ENCODE measurements at places on chromosomes 12 and 14.
A peak's percentile ranks its signal among the peaks of the same experiment; 100 is the strongest.

DNA sequence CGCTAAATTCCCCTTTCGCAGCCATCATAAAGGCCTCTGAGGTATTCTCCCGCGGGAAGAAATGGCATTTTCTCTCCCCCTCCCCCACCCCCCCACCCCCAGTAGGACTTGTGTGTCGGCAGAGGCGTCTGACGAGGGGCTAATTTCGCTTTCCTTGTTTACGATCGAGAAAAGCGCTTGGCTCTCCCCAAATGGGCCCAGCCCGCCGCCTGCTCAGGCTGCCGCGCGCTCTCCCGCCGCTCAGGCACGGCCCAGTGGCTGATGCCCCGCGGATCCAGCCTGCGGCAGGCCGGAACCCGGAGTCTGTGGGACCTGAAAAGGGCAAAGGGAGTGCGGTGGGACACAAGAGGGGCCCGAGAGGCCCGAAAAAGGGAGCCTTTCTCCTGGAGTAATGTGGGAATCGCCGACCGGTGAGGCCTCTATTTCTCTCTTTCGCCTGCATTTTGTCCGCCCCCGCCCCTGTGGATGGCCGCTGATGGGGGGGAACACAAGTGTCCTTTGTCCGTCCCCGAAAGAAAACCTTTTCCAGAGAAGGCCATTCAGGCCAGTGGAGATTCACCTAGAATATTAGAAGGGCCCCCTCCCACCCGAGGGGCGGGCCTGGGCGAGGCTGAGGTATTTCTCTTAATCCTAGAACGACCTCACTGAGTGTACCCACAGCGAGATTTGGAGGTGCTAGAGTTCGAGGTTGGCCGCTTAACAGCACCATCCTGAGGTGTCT is 9.0 kb upstream of the HOXC6 start:
- DNase-seq, result no peak
- no peak overlapping the region for H3K4me3 ChIP-seq
- peaks cover 2% of the 10 kb centered on the region for H3K36me3 ChIP-seq

DNA sequence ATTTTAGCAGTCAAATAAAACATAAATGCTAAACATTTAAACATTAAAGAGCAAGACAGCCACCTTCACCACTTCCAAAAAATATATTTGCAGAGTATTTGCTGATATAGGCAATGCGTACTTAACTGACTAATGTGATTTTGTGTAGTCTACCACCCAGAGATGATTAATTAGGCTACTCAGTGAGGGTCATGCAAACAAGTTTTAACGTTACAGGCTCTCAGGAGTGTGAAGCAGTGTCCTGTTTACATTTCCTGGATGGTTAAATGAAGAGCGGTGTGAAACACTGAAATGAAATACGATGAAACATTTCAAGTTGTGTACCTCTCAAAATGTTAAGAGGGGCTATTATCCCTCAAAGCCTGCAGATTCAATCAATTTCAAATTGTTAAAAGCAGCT is 165.8 kb upstream of the LRIG3 start:
- H3K27me3 ChIP-seq, result peaks cover 6% of the 10 kb centered on the region
- DNase-seq, result no peak
- no peak overlapping the region for H3K27ac ChIP-seq

DNA sequence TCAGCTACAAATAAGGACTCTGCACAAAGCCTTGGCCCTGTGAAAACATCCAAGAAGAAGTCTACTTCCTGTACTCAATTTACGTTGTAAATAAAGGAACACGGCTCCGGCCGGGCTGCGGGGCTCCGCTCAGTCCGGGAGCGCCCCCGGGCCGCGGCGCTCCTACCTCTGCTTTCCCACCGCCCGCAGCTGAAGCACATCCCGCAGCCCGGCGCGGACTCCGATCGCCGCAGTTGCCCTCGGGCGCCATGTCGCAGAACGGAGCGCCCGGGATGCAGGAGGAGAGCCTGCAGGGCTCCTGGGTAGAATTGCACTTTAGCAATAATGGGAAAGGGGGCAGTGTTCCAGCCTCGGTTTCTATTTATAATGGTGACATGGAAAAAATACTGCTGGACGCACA is 502.3 kb upstream of the FOXG1 start:
- H3K4me1 ChIP-seq, result no peaks in the 10 kb centered on the region
- no peak overlapping the region for H3K27ac ChIP-seq
- H3K36me3 ChIP-seq, result no peaks in the 10 kb centered on the region
- DNase-seq, result no peak
- H3K4me3 ChIP-seq, result no peak overlapping the region

- no peak for DNase-seq
- H3K27ac ChIP-seq, result no peak overlapping the region
- H3K27me3 ChIP-seq, result no peaks in the 10 kb centered on the region
- H3K4me3 ChIP-seq, result no peak overlapping the region
Measured at GRCh38 chr14:105148604-105149145, 19.9 kb downstream of the JAG2 start.

DNA sequence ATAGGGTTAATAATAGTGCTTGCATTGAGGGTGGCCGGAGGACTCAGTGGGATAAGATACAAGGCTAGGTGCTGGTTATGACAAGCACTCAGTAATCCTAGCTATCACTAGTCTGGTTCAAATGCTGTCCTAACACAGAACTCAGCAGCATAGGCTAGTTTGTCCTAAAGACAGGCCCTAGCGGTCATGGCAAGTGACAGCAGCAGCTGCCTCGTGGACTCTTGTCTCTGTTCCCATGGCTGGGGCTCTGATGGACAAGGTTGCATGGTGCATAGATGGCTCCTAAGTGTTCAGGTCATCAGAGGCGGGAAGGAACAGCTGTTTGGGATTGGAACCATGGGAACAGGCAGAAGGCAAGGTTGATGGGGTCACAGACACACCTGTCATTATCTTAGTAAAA is 42.4 kb upstream of the IGF1 start:
- no peak for DNase-seq
- H3K27me3 ChIP-seq, result peaks cover 4% of the 10 kb centered on the region
- H3K4me3 ChIP-seq, result no peak overlapping the region
- H3K36me3 ChIP-seq, result no peaks in the 10 kb centered on the region

DNA sequence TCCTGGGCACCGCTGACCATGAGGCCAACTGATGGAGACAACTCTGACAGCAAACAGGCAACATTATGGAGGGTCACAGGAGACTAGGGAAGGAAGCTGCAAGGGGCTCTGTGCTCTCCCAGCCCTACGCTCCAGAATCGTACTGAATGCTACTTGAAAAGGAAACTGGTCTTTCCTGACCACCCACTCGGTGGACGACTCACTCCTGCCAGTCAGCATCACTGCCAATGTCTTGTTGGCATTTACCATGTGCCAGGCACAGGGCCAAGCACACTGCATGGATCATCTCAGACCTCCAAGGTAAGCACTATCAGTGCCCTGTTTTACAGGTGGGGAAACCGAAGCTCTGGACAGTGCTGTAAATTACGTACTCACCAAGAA is 38.0 kb downstream of the CCDC85C start:
- H3K27me3 ChIP-seq, result no peaks in the 10 kb centered on the region
- H3K36me3 ChIP-seq, result no peaks in the 10 kb centered on the region
- H3K4me3 ChIP-seq, result no peak overlapping the region

DNA sequence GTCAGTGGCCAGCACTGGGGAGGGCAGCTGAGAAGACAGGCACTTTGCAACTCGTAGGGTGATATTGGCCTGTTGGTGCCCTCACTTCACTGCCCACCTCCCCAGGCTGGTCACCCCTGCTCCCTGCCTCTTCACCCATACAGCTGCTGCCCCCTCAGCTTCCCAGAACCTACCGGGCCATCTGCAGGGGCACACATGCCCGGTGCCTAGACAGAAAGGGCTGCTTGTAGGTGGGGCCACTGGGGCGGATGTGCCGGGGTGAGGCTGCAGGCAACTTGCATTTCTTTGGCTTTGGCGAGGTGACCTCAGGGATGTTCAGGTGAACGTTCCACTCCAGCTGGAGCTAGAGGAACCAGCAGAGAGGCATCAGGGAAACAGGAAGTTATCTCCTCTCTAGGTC is 17.2 kb downstream of the FAM186B start:
- H3K27ac ChIP-seq, result no peak overlapping the region
- H3K27me3 ChIP-seq, result no peaks in the 10 kb centered on the region
- H3K36me3 ChIP-seq, result peaks cover 17% of the 10 kb centered on the region
- no peaks in the 10 kb centered on the region for H3K4me1 ChIP-seq
- H3K4me3 ChIP-seq, result no peak overlapping the region

GRCh38 chr12:106251631-106252455 is 4.0 kb upstream of the CKAP4 start:
- peaks cover 14% of the 10 kb centered on the region for H3K4me1 ChIP-seq
- no peak overlapping the region for H3K4me3 ChIP-seq
- no peak for DNase-seq
- no peaks in the 10 kb centered on the region for H3K36me3 ChIP-seq

GRCh38 chr12:43842259-43842658 is 6.4 kb downstream of the TMEM117 start:
- peaks cover 12% of the 10 kb centered on the region for H3K36me3 ChIP-seq
- H3K27me3 ChIP-seq, result no peaks in the 10 kb centered on the region
- H3K4me1 ChIP-seq, result peaks cover 15% of the 10 kb centered on the region
- no peak overlapping the region for H3K27ac ChIP-seq
- no peak overlapping the region for H3K4me3 ChIP-seq

GRCh38 chr14:30678926-30679431 is 56.9 kb downstream of the SCFD1 start:
- H3K4me1 ChIP-seq, result peaks cover 4% of the 10 kb centered on the region
- H3K36me3 ChIP-seq, result peaks cover 28% of the 10 kb centered on the region
- H3K27ac ChIP-seq, result no peak overlapping the region
- no peak overlapping the region for H3K4me3 ChIP-seq

DNA sequence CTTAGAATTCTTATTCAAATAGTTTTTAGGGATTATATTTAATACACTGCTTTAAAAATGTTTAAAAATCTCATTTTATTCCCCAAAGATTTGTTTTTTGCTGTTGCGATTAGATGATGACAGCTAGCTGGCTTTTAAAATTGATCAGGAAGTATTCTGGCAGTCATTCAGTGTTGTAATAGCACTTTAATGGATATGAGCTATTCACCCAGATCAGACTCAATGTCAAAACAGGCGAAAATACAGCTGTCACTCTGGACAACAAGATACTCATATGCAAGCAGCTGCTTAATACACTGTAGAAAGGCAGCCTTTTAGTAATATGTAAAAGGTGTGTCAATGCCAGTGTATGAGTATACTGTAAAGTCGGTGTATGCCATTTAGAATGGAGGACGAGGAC is 91.7 kb downstream of the NPAS3 start:
- no peaks in the 10 kb centered on the region for H3K27me3 ChIP-seq
- H3K4me1 ChIP-seq, result no peaks in the 10 kb centered on the region
- DNase-seq, result no peak
- H3K4me3 ChIP-seq, result no peak overlapping the region

DNA sequence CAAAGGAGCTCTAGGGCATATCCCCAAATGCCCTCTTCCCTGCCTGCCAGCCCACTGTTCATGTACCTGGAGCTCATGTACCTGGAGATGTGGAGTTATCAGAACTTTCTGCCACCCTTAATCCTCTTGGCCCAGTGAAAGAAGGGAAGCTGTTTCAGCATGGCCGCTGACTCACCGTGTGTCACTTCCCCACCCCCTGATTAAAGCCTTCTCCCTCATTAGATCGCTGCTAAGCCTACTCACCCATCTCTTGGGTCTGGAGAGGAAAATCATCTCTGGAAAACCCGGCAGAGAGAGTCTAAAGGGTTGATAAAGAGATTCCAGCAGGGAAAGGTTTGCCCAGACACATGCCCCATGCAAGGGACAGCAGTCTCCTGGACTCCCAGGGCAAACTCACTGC is 4.5 kb upstream of the LTBP2 start:
- H3K27ac ChIP-seq, result no peak overlapping the region
- no peak overlapping the region for H3K4me3 ChIP-seq
- H3K4me1 ChIP-seq, result peaks cover 54% of the 10 kb centered on the region

DNA sequence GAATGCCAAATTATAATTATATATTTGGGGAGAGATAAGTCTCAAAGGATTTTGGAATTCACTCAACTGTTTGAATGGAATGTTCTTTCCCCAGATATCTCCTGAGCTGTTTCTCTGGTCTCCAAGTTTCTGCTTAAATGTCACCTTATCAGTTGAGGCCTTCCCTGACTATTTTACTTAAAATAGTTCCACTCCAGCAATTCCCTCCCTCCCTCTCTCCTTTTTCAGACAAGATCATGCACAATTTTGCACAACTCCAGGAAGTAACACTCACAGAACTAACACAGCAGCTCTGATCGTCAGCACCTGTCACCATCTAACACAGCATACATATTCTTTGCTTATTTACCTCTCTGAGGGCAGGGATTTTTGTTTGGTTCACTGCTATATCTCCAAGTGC is 12.5 kb downstream of the BTG1 start:
- H3K4me1 ChIP-seq, result peaks cover 90% of the 10 kb centered on the region
- no peak for DNase-seq
- H3K27me3 ChIP-seq, result no peaks in the 10 kb centered on the region
- peaks cover 63% of the 10 kb centered on the region for H3K36me3 ChIP-seq
- H3K27ac ChIP-seq, result peak overlapping the region; percentile 96

- no peak for DNase-seq
- H3K27me3 ChIP-seq, result peaks cover 86% of the 10 kb centered on the region
- H3K36me3 ChIP-seq, result peaks cover 8% of the 10 kb centered on the region
Measured at GRCh38 chr14:36508418-36509068, 11.5 kb downstream of the NKX2-1 start.

DNA sequence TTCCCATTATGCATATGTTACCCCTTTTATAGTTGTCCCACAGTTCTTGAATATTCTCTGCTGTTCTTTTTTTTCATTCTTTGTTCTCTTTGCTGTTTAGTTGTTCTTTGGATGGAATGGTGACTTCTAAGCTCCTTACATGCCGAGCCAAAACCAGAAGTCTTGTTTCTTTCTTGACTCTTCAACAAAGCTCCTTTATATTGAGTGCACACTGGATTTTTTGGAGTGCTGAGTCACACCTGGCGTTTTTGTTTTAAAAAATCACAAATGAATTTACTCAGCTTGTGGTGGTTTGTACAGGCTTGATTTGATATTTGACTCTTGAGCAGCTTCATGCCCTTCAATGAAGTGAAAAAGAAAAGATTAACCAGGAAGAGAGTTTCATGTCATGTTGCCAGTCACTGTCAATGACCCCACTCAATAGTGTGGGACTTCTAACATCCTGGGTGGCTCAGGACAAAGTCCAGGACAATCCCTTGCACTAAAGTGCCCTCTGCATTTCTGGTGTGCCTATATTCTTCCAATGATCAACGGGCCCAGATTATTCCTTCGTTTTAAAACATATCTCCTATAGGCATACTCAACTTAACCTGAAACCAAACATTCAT is 112.4 kb upstream of the SLC38A4 start:
- H3K27ac ChIP-seq, result no peak overlapping the region
- H3K27me3 ChIP-seq, result peaks cover 4% of the 10 kb centered on the region
- H3K36me3 ChIP-seq, result no peaks in the 10 kb centered on the region
- peaks cover 1% of the 10 kb centered on the region for H3K4me1 ChIP-seq

GRCh38 chr12:57069523-57069922 is 9.1 kb downstream of the NEMP1 start:
- peak; percentile 44 for DNase-seq
- peak overlapping the region; percentile 90 for H3K27ac ChIP-seq
- peak overlapping the region; percentile 69 for H3K4me3 ChIP-seq
- H3K27me3 ChIP-seq, result no peaks in the 10 kb centered on the region

GRCh38 chr12:47021298-47021697 is 58.1 kb upstream of the PCED1B start:
- H3K4me3 ChIP-seq, result no peak overlapping the region
- no peaks in the 10 kb centered on the region for H3K36me3 ChIP-seq
- no peak overlapping the region for H3K27ac ChIP-seq
- peaks cover 2% of the 10 kb centered on the region for H3K4me1 ChIP-seq

- peaks cover 67% of the 10 kb centered on the region for H3K36me3 ChIP-seq
- peaks cover 58% of the 10 kb centered on the region for H3K4me1 ChIP-seq
- no peaks in the 10 kb centered on the region for H3K27me3 ChIP-seq
- H3K27ac ChIP-seq, result peak overlapping the region; percentile 56
- H3K4me3 ChIP-seq, result no peak overlapping the region
Measured at GRCh38 chr14:91223028-91223783, 21.3 kb downstream of the GPR68 start.

- H3K27ac ChIP-seq, result no peak overlapping the region
- no peaks in the 10 kb centered on the region for H3K36me3 ChIP-seq
- H3K4me1 ChIP-seq, result no peaks in the 10 kb centered on the region
- no peak overlapping the region for H3K4me3 ChIP-seq
- no peak for DNase-seq
Measured at GRCh38 chr14:88248606-88249005, 74.5 kb downstream of the KCNK10 start.
